Stimulated activated CD4-positive, alpha-beta T cell treated with anti-CD3 and anti-CD28 coated beads, TNF-alpha, amount 100 ng/mL, for 48 hours (primary cell): ENCODE measurements at places on chromosomes 13 and 19.

DNA sequence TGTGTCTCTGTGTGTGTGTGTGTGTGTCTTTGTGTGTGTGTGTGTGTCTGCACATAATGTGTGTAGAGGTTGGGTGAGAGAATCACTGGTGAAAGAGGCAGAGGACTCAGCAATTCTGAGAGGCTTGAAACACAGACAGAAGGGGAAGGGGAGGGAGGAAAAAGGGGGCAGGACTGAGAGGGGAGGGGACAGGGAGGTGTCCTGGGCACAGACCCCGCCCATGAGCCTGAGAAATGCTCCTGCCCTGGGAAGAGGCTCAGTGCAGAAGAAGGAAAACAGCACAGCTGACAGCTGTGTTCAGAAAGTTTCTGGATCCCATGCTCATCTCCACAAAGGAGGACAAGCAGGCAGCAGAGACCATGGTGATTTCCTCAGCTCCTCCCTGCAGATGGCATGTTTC lies 59.1 kb upstream of the CEACAM8 start:
- DNase-seq: no peak

DNA sequence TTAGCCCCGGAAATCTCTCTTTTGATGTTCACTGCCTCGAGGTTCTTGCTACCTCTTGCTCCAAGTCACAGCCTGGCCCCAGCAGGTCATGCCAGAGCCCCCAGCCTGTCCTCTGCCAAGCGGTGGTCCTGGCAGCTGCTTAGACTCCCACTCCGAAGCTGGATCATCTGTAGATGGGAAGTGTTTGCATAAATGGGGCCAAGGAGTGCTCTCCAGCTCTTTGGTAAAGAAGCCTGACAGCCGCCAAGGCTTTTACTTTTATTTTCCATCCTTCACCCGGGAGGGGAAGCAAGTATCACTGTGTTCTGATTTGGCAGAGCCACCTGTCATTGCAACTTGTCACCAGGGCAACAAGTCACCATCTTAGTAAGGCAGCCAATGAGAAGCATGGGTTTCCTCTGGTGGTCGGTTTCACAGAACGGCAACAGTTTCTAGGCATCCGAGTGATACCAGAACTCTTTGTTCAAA lies 10.6 kb upstream of the RETN start:
- no peak for DNase-seq

DNA sequence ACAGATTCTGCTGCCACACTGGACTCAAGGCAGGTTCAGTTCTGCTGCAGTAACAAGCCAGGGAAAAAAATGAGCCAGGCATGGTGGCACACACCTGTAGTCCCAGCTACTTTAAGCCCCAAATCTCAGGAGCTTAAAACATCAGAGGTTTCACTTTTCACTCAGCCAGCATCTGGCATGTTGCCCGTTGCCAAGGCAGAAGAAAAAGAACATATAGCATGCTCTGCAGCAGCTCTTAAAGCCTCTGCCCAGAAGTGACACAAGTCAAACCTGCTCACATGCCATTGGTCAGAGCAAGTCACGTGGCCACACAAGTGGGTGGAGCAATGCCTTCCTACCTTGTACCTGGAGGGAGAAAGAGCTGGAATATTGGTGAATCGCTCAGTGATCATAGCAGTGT lies 14.7 kb upstream of the ADGRE5 start:
- peak; percentile 81 for DNase-seq

DNA sequence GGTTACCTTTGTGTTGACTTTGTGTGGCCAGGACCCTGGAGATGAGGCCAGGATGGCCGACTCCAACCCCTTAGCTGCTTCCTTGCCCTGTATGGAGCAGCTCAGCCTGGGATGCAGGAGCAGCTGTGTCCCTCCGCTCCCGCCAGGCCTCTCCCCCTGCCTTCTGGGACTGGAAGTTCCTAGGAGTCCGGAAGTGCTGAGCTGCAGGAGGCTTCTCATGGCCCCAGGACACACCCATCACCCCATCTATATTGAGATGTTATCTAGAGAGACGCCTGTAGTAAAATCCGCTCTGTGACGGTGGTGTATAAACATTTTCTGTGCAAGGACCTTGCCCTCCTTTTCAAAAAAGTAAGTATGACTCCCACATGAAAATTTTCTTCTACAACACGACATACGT lies 27.0 kb downstream of the WTIP start:
- no peak for DNase-seq

DNA sequence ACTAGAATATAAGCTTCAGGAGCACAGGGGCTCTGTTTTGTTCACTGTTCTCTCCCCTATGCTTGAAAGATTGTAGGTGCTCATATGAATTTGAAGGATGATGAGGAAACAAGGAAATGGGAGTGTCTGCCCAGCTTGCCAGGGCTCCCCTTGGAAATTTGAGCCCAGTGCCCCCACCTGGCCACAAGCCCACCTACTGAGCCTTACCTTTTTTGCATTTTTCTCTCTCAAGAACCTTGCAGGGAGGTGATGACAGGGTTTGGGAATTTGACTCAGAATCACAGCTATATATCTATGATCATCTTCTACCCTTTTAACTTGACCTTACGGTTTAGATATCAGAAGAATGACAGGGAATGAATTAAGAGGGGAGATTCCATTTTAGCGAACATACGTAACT lies 33.8 kb downstream of the SERP2 start:
- no peak for DNase-seq

GRCh38 chr19:658916-659839 lies 3.8 kb downstream of the RNF126 start:
- DNase-seq: no peak

- no peak for DNase-seq
Measured at GRCh38 chr19:49767381-49767780, 580 bp downstream of the AP2A1 start.

DNA sequence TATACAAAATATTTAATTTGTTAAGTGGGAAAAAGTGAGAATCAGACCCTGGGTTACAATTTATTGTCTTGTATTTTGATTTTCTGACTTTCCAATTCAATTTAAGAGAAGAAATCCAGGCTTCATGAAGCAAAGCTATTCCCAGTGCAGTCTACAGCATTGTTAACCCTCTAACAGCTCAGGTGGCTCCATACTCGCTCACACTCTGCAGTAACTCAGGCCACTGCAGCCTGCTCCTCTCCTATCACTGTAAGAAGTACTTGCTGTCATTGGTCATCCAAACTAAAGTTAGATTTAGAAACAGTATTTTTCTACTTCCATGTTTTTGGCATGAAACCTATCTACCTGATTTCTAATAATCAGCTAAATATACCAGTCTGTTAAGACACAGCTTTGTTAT lies 830.3 kb downstream of the PCDH9 start:
- no peak for DNase-seq

GRCh38 chr19:50261446-50261970 lies 58.1 kb downstream of the MYH14 start:
- DNase-seq: no peak

GRCh38 chr19:49057636-49058234 lies at the start of gene CGB7:
CGB7 (minus strand) TSS chr19:49057749; CDS start chr19:49055375, 2,374 bp downstream.
- DNase-seq: peak; percentile 33

- no peak for DNase-seq
Measured at GRCh38 chr19:53671663-53672062, 39.9 kb downstream of the DPRX start.

DNA sequence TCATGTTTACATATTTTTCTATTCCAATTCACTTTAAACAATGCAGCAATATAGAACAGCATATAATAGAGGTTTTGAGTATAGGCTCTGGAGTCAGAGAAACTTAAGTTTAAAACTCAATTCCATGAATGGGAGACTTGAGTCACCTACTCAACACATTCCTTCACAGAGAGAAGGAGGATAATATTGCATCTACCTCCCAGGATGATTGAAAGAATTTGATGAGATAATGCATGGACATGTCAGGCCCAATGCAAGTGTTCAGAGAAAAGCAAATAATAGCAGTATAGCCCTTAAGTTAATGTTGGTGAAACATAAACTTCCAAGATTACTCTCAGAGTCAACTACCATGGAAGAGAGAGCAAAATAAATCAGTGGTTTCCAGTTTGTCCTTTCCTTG lies 170.2 kb downstream of the DCLK1 start:
- no peak for DNase-seq

DNA sequence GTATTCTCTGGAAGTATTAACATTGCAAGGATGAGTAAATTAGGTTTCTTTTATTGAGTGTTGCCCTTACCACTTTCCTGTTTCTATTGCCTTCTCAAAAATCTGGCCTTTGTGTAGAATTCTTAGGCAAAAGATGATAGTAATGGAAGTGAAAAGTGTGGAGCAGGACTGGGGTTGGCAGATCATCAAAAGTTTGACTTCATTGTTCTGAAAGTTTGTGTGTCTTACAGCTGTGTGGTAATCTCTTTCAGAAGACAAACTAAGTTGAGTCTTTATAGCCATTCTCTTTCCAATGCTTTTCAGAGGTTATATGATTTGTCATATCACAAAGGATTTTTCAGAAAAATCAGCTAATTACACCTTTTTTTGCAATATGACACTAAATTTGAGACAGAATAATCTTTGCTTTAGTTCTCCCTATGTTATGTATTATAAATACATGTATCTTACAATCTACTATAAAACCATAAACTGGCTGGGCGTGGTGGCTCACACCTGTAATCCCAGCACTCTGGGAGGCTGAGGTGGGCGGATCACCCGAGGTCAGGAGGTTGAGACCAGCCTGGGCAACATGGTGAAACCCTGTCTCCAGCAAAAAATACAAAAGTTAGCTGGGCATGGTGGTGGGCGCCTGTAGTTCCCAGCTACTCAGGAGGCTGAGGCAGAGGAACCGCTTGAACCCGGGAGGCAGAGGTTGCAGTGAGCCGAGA lies 8.7 kb upstream of the KCNRG start:
- DNase-seq: no peak

- no peak for DNase-seq
Measured at GRCh38 chr13:33403807-33404362, 118.3 kb upstream of the STARD13 start.

- DNase-seq: peak; percentile 67
Measured at GRCh38 chr19:39401549-39402345, 4.9 kb upstream of the ZFP36 start.

DNA sequence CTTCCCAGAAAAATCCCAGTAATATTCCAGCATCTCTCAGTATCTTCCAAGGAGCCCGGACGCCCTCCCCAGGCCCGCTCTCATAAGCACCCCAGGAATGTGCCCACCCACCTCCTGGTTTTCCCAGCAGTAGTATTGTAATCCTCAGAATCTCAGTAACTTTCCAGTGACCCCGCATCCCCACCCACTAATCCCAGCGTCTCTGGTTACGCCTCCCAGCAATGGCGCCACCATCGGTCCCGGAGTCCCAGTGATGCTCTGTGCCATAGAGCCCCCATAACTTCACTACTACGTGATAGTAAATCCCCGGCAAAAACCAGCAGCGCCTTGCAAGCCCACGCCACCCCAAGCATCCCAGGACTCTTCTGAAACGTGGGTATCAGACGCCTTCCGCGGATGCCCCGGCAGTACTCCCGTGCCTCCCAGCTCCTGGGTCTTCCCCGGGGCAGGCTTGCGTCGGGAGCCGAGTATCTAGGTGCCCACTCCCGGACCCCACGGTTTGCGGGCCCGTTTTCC lies 928 bp upstream of the PNPLA6 start:
- DNase-seq: no peak

- DNase-seq: peak; percentile 82
Measured at GRCh38 chr19:50357178-50358100, 8.0 kb downstream of the NAPSA start.

DNA sequence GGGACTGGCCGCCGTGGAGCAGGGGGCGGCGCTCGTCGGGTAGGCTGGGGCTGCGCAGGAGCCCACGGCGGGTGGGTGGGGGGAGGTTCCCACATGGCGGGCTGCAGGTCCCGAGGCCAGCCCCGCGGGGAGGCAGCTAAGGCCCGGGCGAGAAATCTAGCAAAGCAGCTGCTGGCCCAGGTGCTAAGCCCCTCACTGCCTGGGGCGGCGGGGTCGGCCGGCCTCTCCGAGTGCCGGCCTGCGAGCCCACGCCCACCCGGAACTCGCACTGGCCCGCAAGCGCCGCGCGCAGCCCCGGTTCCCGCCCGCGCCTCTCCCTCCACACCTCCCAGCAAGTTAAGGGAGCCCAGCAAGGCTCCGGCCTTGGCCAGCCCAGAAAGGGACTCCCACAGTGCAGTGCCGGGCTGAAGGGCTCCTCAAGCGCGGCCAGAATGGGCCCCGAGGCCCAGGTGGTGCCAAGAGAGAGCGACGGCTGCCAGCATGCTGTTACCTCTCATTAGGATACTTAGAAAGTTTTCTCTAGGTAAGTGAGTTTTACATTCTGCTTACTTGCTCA lies 1463.5 kb upstream of the MIR17HG start:
- DNase-seq: no peak

DNA sequence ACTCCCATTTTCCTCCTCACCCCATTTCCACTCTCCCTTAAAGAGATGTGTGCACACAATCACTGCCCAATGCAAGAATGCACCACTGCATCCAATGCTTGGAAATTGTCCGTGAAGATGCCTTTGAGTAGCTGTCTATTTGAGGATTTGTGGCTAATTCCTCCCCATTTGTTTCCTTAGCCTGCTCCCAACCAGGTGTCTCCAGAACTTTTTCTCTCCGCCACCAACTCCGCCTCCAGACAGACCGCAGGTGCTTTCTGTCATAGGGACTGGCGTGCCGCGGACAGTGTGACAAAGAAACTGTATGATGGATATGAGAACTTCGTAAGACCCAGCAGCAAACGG lies 461 bp upstream of the TM9SF2 start:
- no peak for DNase-seq

GRCh38 chr13:109369353-109370052 lies 416.9 kb downstream of the IRS2 start:
- DNase-seq: no peak

DNA sequence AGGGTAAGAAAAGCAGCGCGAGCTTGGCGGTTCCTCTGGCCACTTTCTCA lies at the start of gene DMRTC2:
Gene DMRTC2 (plus strand): TSS at position 42 of the 50 bp plus-strand sequence. CDS start 2,387 bp downstream, outside the sequence.
- DNase-seq: no peak

DNA sequence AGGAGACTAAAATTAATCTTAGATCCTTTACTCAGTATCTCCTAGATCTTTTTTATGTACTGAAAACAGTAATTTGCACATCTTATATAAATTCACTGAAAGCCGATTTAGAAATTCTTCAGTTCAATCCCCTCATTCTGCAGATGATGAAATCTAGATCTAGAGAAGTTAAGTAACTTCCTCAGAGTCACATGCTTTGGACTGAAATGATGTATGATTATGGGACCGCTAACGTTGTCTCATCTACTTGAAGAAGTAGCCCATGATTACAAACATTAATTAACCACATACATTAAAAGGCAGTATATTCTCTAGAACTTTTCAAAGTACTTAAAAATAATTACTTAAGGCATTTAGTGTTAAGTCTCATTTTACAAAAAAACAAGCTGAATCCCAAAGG lies 37.8 kb downstream of the ELF1 start:
- no peak for DNase-seq

DNA sequence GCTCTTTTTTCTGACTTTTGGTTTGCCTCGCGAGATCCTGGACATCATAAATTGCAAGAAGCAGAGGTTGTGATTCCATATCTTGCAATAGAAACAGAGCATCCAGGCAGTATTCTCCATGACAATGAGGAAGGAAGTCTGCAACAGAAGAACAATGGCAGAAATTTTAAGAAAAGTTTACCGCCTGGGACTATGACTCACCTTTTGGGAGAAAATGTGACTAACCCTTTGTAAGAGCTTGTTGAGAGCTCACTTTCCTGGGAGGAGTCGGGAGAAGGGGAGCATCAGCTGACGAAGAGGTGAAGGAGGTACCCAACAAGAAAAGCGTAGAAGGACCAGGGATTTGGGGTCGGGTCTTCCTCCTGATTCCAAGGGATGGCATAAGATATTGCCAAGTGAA lies 34.3 kb upstream of the TNFSF11 start:
- DNase-seq: no peak

- DNase-seq: no peak
Measured at GRCh38 chr13:67736646-67737420, 506.7 kb upstream of the PCDH9 start.

- no peak for DNase-seq
Measured at GRCh38 chr13:48561466-48562235, 28.8 kb upstream of the RCBTB2 start.

- no peak for DNase-seq
Measured at GRCh38 chr19:15340086-15340485, 7.7 kb upstream of the BRD4 start.
